ENCODE measurements at places on chromosomes 1 and 21. TPM values are rescaled to one million over a fixed set of nuclear protein-coding genes. Genes with fewer than 3 reads are reported as not detected.

The TRAF3IP3 gene
- total RNA-seq = 12.4 TPM

The PPIAL4G gene
- total RNA-seq = 0.20 TPM

The AVPR1B gene
- not detected for total RNA-seq

The FMOD gene
- 45.1 TPM for total RNA-seq

The CFAP45 gene
- 1.9 TPM for total RNA-seq

The COL11A1 gene
- total RNA-seq = 1.7 TPM

The OVAAL gene
- total RNA-seq = not detected

The DNAJC6 gene
- 6.6 TPM for total RNA-seq

The SELENBP1 gene
- 321 TPM for total RNA-seq

GRCh38 chr1:14945132-14946010 lies 208.2 kb upstream of the TMEM51 start:
- H3K27ac ChIP-seq = peak overlapping the region; percentile 87
- H3K36me3 ChIP-seq = no peaks in the 10 kb centered on the region
- peak overlapping the region; percentile 36 for H3K4me3 ChIP-seq
- DNase-seq = peak; percentile 76
- no peaks in the 10 kb centered on the region for H3K27me3 ChIP-seq

GRCh38 chr1:40620150-40620549 lies 45.3 kb downstream of the RIMS3 start:
- H3K36me3 ChIP-seq = no peaks in the 10 kb centered on the region
- H3K27me3 ChIP-seq = no peaks in the 10 kb centered on the region
- no peak overlapping the region for H3K4me3 ChIP-seq
- H3K4me1 ChIP-seq = no peaks in the 10 kb centered on the region
- DNase-seq = no peak
- H3K27ac ChIP-seq = no peak overlapping the region

GRCh38 chr1:36322786-36323635 lies 434 bp downstream of the EVA1B start:
- H3K4me1 ChIP-seq = peaks cover 31% of the 10 kb centered on the region
- H3K27me3 ChIP-seq = no peaks in the 10 kb centered on the region
- no peak for DNase-seq
- H3K36me3 ChIP-seq = no peaks in the 10 kb centered on the region

GRCh38 chr1:87840767-87841166 lies 512.1 kb downstream of the LMO4 start:
- DNase-seq = no peak
- no peaks in the 10 kb centered on the region for H3K36me3 ChIP-seq
- no peak overlapping the region for H3K27ac ChIP-seq
- no peaks in the 10 kb centered on the region for H3K4me1 ChIP-seq
- H3K27me3 ChIP-seq = no peaks in the 10 kb centered on the region

DNA sequence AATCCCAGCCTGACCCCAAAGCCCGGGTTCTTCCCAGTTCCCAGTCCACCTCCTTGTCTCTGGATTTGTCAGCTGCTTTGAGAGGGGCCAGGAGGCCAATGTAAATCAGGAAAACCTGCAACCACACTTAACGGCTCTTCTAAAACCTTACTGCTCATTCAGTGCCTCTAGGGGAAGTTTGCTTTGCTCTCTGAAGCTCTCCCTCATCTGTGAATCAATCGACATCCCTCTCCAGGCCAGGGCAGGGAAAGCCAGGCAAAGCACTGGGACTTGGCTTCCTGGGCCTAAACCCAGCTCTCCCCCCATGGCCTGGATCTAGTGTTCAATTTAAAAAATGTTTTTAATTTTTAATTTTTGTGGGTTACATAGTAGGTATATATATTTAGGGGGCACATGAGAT lies 9.3 kb downstream of the NKAIN1 start:
- no peak overlapping the region for H3K27ac ChIP-seq
- no peaks in the 10 kb centered on the region for H3K4me1 ChIP-seq
- H3K4me3 ChIP-seq = no peak overlapping the region

DNA sequence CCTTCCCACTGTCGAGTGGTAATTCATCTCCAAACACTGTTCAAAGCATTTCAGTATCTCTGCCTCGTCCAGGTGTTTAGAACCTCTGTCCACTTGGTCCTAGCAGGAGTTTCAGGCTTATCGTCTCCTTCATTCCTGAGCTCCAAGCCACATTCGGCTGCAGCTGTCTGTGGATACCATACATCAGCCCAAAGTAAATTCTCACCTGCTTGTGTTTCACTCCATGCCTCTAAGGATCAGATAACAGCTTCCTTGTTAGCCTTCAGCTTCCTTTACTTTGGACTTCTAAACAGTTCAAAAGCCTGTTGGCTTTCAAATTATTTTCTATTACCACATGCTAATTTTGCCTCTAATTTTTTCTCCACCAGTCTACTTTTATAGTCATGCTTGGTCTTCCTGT lies 219.0 kb upstream of the L1TD1 start:
- no peaks in the 10 kb centered on the region for H3K27me3 ChIP-seq
- no peaks in the 10 kb centered on the region for H3K4me1 ChIP-seq
- no peaks in the 10 kb centered on the region for H3K36me3 ChIP-seq

- H3K36me3 ChIP-seq = peaks cover 7% of the 10 kb centered on the region
- peak; percentile 70 for DNase-seq
- peak overlapping the region; percentile 63 for H3K4me3 ChIP-seq
- peak overlapping the region; percentile 79 for H3K27ac ChIP-seq
Observed at GRCh38 chr1:29122682-29123052, 1.0 kb downstream of the TMEM200B start.

DNA sequence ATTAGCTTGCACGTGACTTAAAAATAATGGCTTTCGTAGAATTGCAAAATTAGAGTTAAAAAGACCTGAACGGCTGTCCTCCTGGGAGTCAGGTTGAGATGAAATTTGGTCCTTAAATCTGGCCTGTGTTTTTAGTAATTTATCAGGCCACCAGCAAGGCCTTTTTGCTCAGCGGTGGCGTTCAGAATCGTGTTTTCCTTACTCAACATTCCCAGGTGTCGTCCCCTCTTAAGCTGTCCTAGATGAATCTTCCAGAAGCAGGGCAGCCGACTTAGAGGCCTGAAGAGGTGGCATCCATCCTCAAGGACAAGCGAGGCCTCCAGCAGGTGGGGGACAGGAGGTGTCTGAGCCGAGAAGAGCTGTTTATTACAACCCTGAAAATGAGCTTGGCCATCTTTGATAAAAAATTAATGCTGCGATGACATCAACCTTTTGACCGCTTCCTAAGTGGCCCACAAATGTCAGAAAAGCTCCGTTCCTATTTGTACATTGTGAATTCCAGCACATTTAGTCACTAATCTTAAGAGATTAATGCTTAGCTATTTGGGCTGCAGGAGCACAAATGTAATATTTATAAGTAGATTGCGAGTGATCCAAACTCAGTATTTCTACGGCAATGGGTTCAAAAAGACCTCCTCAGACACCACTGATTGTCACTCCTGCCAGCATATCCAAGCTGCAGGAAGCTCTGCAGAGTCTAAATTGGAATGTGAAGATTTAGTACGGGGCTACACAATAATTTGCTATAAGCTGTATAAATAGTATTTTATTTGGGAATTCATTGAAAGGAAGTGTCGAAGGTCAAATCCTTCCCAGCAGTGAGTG lies 344.1 kb upstream of the VAMP3 start:
- no peaks in the 10 kb centered on the region for H3K27me3 ChIP-seq
- no peaks in the 10 kb centered on the region for H3K36me3 ChIP-seq
- no peak for DNase-seq
- no peaks in the 10 kb centered on the region for H3K4me1 ChIP-seq

DNA sequence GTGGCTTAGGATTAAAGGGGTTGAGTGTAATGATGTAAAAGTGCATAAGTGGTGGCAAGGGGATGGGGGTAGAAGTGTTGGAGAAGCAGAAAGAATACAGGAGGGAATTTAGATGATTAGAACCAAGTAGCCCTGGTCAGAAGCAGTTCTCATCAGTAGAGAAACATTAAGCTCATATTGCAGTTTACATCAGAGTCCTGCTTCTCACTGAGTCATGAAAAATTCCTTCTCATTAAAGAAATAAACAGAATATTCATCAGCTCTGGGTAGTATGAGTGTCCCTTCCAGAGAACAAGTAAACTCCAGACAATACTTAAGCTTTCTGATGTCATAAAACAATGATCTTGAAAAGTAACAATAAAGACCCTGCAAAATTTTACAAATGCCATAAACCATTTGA lies 36.5 kb downstream of the LRRIQ3 start:
- no peak overlapping the region for H3K27ac ChIP-seq
- H3K36me3 ChIP-seq = no peaks in the 10 kb centered on the region
- no peak overlapping the region for H3K4me3 ChIP-seq
- H3K27me3 ChIP-seq = no peaks in the 10 kb centered on the region
- no peak for DNase-seq

- no peak overlapping the region for H3K4me3 ChIP-seq
- H3K27ac ChIP-seq = no peak overlapping the region
- no peak for DNase-seq
- no peaks in the 10 kb centered on the region for H3K36me3 ChIP-seq
Observed at GRCh38 chr1:71350805-71351204, 270.0 kb upstream of the ZRANB2 start.

DNA sequence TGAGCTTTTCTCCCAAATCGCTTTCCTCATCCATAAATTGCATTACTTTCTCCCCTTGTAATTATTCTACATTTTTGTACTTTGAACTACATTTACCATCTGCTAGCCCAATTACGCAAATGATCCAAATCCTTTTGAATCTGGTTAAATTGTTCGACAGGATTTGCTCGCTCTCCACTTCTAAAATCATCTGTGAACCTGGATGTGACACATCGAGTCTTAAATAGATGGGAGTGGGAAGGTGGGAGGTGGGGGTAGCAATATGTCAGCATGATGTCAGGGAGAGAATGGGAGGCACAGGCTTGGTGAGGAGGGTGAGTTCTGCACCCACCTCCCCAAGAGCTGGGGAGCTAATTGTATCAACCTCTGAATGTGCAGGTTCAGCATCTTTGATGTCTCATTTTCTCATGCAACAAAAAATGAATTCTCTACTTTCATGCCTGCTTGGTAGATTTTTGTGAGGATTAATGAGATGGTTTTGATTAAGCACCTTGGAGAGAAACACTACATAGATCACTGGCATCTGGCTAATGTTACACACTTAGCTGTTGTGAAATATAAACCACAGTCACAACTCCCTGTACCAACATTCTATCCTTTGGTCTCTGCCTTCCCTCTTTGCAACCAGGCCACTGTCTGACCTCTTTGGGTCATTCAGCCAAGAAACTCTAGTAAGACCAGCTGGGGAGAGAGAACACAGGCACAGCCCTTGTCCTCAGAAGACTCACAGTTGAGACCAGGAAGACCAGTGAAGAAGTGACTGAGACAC lies 165.1 kb downstream of the DAB1 start:
- no peaks in the 10 kb centered on the region for H3K36me3 ChIP-seq
- no peak overlapping the region for H3K4me3 ChIP-seq
- no peak overlapping the region for H3K27ac ChIP-seq
- no peaks in the 10 kb centered on the region for H3K27me3 ChIP-seq
- DNase-seq = no peak

- peak; percentile 92 for DNase-seq
- no peaks in the 10 kb centered on the region for H3K27me3 ChIP-seq
- peaks cover 8% of the 10 kb centered on the region for H3K36me3 ChIP-seq
- H3K27ac ChIP-seq = peak within 1 kb of the TSS; percentile 96
Observed at GRCh38 chr1:220879076-220879508, at the start of gene HLX. Gene HLX, plus strand, starts transcription at chr1:220879443. Its CDS starts 415 bp downstream, at chr1:220879858.

- DNase-seq = no peak
- H3K36me3 ChIP-seq = no peaks in the 10 kb centered on the region
- H3K4me3 ChIP-seq = peak overlapping the region; percentile 21
- H3K27me3 ChIP-seq = no peaks in the 10 kb centered on the region
- H3K27ac ChIP-seq = no peak overlapping the region
Observed at GRCh38 chr1:112722601-112723510, 7.7 kb upstream of the PPM1J start.

DNA sequence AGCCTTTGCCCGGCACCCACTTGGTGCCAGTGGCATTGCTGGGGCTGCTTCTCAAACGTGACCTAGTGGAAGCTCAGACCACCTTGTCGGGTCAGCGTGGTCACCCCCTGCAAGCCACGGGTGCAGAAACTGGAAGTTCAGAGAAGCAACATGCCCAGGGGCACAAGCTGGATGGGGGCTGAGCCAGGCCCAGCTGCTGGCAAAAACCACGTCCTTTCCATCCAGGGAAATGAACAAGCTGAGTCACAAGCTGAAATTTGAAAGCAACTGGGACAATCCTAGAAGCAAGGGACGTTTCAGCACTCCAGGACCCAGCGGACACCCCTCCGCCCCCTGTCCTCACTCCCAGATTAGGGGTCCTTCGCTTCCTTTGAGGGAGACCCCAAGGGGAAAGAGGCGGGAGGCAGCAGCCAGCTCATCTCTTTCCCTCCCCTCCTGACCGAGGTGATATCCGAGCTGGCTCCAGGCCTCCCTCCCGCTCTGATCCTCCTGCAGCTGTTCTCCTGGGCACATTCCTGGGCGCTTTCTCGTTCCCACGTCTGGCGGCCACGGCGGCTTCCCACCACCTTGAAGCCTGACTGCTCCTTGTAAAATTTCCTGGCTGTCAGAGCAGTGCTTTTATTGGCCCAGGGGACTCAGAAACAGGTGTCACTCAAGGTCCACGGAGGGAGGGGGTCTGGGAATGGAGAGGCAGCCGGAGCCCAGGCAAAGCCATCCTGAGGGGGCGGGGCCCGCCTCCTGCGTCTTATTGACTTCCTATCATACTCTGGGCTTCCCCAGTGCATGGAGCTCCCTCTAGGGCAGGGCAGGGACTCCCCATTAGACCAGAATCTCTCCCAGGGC lies 62.8 kb downstream of the PAX7 start:
- H3K36me3 ChIP-seq = no peaks in the 10 kb centered on the region
- no peak overlapping the region for H3K4me3 ChIP-seq
- no peak for DNase-seq
- no peak overlapping the region for H3K27ac ChIP-seq

GRCh38 chr1:34800214-34800613 lies 7.4 kb downstream of the GJA4 start:
- no peaks in the 10 kb centered on the region for H3K27me3 ChIP-seq
- H3K27ac ChIP-seq = no peak overlapping the region
- no peaks in the 10 kb centered on the region for H3K36me3 ChIP-seq
- no peak overlapping the region for H3K4me3 ChIP-seq

GRCh38 chr1:247331525-247332214 lies at the start of gene ZNF496:
Gene ZNF496, minus strand, starts transcription at chr1:247331867. Its CDS starts 2,289 bp downstream, at chr1:247329578.
- peak within 1 kb of the TSS; percentile 82 for H3K4me3 ChIP-seq
- H3K4me1 ChIP-seq = peaks cover 28% of the 10 kb centered on the region
- H3K27ac ChIP-seq = peak within 1 kb of the TSS; percentile 89
- peaks cover 25% of the 10 kb centered on the region for H3K36me3 ChIP-seq
- no peaks in the 10 kb centered on the region for H3K27me3 ChIP-seq

- no peaks in the 10 kb centered on the region for H3K4me1 ChIP-seq
- peaks cover 61% of the 10 kb centered on the region for H3K27me3 ChIP-seq
- H3K4me3 ChIP-seq = no peak overlapping the region
- no peaks in the 10 kb centered on the region for H3K36me3 ChIP-seq
- H3K27ac ChIP-seq = no peak overlapping the region
Observed at GRCh38 chr1:143720087-143721023, 251.4 kb downstream of the FAM72C start.
